Vagina (tissue), 2 donors: ENCODE measurements at places on chromosomes 6 and 20.

- H3K27ac ChIP-seq: no peak overlapping the region
- H3K27me3 ChIP-seq: no peaks in the 10 kb centered on the region
- H3K36me3 ChIP-seq: no peaks in the 10 kb centered on the region
- no peak for DNase-seq
Measured at GRCh38 chr6:64023693-64024092, 388.1 kb downstream of the PHF3 start.

DNA sequence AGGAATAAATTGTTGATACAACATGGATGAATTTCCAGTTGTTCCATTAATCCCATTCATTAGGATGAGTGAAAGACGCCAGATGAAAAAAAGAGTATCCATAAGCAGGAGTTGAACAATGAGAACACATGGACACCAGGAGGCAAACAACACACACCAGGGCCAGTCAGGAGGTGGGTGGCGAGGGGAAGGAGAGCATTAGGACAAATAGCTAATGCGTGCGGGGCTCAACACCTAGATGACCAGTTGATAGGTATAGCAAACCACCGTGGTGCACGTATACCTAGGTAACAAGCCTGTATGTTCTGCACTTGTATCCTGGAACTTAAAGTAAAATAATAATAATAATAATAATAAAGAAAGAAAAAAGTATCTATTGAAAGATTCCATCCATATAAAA lies 11.1 kb downstream of the PCED1A start:
- H3K4me3 ChIP-seq: no peak overlapping the region
- H3K4me1 ChIP-seq: peaks cover 4% of the 10 kb centered on the region
- H3K27ac ChIP-seq: no peak overlapping the region
- no peaks in the 10 kb centered on the region for H3K36me3 ChIP-seq
- H3K27me3 ChIP-seq: no peaks in the 10 kb centered on the region

- H3K4me1 ChIP-seq: no peaks in the 10 kb centered on the region
- no peaks in the 10 kb centered on the region for H3K36me3 ChIP-seq
- H3K27me3 ChIP-seq: no peaks in the 10 kb centered on the region
- DNase-seq: no peak
Measured at GRCh38 chr20:9375221-9375681, 139.1 kb upstream of the LAMP5 start.

GRCh38 chr6:13116155-13116554 lies 212.2 kb downstream of the TBC1D7 start:
- H3K4me1 ChIP-seq: peaks cover 5% of the 10 kb centered on the region
- H3K27ac ChIP-seq: no peak overlapping the region
- H3K36me3 ChIP-seq: no peaks in the 10 kb centered on the region
- no peak for DNase-seq
- no peak overlapping the region for H3K4me3 ChIP-seq
- no peaks in the 10 kb centered on the region for H3K27me3 ChIP-seq

DNA sequence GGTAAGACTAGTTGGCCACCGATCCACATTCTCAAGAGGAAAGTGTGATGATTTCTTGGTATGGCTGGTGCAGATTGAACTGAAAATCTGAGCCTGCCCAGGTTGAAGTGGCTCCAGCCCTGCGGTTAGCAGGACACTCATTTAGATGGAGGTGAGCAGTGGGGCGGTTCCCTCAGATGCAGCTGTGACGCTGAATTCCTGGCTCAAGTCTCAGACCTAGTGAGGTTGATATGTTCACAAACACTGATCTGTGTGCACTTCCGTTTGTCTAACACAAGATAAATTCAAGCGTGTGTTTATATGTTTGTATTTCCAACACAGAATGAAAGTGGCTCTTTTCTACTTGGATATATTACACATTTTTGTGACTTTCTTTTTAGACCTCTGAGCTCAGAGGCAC lies 83.4 kb upstream of the FRMD1 start:
- no peak overlapping the region for H3K27ac ChIP-seq
- H3K4me3 ChIP-seq: no peak overlapping the region
- H3K4me1 ChIP-seq: peaks cover 32% of the 10 kb centered on the region

DNA sequence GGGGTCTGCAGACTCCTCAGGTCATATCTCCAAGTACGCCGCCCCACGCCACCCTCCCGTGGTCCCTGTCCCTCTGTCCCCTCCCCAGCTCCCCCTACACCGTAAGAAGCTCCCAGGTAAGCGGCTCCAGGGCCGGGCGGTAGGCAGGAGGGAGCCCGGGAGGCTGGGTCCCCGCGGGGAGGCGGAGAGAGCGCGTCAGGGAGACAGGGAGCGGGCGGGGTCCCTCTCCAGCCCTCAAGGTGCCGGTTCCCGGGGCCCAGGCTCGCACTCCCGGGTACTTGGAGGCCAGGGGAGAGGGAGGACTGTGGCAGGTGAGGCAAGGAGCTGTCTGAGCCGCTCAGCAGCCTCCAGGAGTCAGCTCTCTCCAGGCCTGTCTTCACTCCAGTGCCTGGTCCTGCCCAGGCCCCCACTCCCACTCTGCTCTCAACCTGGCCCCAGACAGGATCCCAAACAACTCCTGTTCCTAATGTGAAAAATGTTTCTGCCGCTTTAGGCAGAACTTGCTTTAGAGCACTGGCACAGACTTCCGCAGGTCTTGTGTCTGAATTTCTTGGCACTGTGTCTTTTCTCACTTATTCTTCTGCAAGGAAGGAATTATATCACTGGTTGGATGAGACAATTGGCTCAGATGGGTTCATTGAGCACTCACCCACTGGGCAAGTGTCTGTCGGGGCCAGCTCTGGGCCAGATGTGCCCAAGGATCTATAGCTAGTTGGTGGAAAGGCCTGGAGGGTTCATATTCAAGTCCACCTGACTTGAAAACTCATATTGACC lies 36.6 kb downstream of the HLA-G start:
- no peaks in the 10 kb centered on the region for H3K36me3 ChIP-seq
- no peak for DNase-seq
- no peak overlapping the region for H3K4me3 ChIP-seq
- no peaks in the 10 kb centered on the region for H3K27me3 ChIP-seq

DNA sequence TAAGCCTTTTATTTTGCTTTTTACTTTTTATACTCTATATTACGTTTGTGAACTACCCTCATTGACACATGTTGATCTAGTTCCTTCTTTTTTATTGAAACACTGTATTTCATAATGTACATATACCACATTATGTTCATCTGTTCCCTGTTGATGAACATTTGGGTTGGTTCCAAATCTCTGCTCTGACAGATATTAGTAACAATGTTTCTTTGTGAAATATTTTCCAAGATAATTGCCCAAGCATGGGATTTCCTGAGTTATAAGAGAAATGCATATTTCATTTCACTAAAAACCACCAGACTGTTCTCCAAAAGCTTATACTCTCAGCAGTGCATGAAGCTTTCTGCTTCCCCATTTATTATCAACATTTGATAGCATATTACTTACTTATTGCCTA lies 44.2 kb upstream of the TNFRSF21 start:
- no peak for DNase-seq
- H3K27me3 ChIP-seq: no peaks in the 10 kb centered on the region
- H3K4me3 ChIP-seq: no peak overlapping the region
- H3K36me3 ChIP-seq: no peaks in the 10 kb centered on the region
- no peak overlapping the region for H3K27ac ChIP-seq
- H3K4me1 ChIP-seq: no peaks in the 10 kb centered on the region

DNA sequence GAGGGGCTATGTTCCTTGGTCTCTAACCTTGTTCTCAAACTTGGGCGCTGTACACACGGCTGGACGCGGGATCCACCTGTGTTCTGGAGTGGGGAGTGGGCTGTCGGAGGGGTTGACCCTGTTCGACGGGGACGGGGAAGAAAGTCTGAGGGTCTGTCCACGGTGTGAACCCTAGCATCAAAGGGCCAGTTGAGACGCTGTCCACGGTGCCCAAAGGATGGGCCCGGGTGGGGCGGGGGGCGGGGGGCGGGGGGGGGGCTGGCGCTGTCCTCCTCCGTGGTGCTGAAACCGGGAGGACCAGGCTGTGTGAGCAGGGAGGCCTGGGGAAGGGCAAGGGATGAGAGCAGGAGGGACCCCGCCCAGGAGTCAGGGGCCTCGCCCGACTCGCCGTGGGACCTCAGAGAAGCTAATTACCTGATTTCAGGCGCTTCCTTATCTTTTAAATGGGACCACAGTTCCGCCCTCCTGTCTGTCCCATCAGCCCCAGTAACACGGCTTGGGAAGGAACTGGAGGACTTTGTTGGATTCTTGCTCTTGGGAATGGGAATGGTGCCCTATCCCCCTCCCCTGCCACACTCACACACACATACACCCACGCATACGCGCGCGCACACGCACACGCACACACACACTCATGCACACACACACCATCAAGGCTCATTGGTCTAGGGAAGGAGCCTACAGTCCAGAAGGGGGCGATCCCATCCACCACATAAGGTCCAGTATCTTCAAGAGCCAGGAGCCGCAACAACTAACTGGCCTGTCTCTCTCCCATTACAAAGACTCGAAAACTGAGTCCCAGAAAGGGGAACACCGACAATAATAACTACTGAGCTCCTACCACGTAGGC lies 1.0 kb upstream of the VSTM2L start:
- no peak overlapping the region for H3K4me3 ChIP-seq
- peaks cover 14% of the 10 kb centered on the region for H3K4me1 ChIP-seq
- H3K27me3 ChIP-seq: peaks cover 4% of the 10 kb centered on the region
- H3K36me3 ChIP-seq: no peaks in the 10 kb centered on the region
- DNase-seq: no peak
- H3K27ac ChIP-seq: no peak overlapping the region

GRCh38 chr20:36967636-36968035 lies 16.1 kb upstream of the SAMHD1 start:
- H3K36me3 ChIP-seq: no peaks in the 10 kb centered on the region
- no peak overlapping the region for H3K27ac ChIP-seq
- no peaks in the 10 kb centered on the region for H3K4me1 ChIP-seq
- DNase-seq: no peak

DNA sequence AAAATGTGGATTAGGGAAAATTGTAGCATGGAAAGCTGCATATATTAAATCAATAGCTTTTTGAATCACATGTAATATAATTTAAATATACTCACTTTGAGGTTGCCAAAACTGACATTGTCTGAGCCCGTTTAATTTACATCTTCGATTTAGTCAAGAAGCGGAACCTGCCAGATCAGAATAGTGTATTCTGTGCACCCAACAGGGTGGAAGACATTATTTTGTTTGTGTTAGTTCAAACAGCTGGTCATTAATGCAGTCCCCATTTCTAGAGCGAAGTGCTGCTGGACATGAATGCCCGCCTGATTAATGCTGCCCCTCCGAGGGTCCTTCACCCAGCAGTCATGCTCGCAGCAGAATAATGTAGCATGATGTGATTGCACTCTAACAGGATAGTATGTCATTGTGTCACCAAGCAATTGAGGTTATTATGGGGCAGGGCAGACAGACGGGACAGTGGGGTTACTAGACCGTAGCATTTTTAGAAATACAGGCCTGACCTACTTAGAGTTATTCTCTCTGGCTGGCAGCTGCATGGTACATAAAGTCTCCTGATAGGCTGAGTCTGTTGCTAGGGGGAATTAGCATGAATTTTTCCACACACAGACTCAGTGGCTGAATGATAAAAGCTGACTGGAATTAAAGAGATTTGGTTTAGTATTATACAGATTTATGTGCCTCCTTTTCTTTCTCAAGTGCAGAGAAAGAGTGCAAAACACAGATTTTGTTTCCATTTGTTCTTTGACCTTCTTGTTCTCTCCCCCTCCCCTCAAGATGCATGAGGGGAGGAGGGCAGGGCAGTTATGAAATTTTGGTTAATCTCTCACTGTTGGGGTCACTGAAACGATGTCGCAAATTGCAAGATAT lies 147.1 kb downstream of the PRL start:
- H3K4me3 ChIP-seq: no peak overlapping the region
- no peak for DNase-seq
- H3K4me1 ChIP-seq: peaks cover 41% of the 10 kb centered on the region
- H3K27me3 ChIP-seq: no peaks in the 10 kb centered on the region
- H3K36me3 ChIP-seq: no peaks in the 10 kb centered on the region
- H3K27ac ChIP-seq: no peak overlapping the region

- H3K4me3 ChIP-seq: no peak overlapping the region
- no peaks in the 10 kb centered on the region for H3K4me1 ChIP-seq
- no peaks in the 10 kb centered on the region for H3K36me3 ChIP-seq
- H3K27me3 ChIP-seq: no peaks in the 10 kb centered on the region
- DNase-seq: no peak
Measured at GRCh38 chr6:118042855-118043254, 135.8 kb downstream of the SLC35F1 start.

DNA sequence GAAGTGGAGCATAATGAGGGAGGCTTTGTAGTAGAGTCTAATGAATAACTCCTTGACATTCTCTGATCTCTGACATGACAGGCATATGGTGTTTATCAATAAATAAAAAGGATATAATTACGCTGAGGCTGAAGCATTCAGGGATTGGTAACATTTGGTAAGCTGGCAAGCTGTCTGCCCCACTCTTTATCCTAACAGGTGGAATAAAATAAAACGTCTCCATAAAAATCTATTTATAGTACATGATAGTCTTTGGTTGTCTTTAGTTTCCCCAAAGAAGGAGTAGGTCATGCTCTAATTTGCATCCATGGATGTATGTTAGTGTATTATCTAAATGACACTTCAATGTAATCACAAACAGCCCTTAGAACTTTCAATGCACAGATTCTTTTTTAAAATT lies 30.9 kb upstream of the RBM24 start:
- H3K27ac ChIP-seq: no peak overlapping the region
- no peaks in the 10 kb centered on the region for H3K4me1 ChIP-seq
- H3K4me3 ChIP-seq: no peak overlapping the region
- no peaks in the 10 kb centered on the region for H3K27me3 ChIP-seq
- H3K36me3 ChIP-seq: no peaks in the 10 kb centered on the region

DNA sequence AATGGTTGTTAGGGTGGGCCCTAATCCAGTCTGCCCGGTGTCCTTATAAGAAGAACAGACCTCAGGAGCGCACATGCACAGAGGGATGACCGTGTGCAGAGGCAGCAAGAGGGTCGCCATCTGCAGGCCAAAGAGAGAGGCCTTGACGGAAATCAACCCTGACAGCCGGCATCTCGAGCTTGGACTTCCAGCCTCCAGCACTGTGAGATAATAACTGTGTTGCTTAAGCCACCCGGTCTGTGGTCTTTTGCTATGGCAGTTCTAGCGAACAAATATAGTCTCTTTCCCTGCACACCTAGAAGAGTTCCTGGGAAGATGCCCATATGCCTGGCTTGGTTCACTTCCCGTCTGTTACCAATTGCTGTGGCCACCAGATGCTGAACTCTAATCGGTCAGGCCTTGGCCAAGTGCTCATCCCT lies 35.3 kb upstream of the PTGIS start:
- H3K4me3 ChIP-seq: no peak overlapping the region
- peaks cover 14% of the 10 kb centered on the region for H3K4me1 ChIP-seq
- H3K36me3 ChIP-seq: no peaks in the 10 kb centered on the region
- no peak for DNase-seq
- no peak overlapping the region for H3K27ac ChIP-seq
